ENCODE measurements at places on chromosomes 1 and 21. TPM values are rescaled to one million over a fixed set of nuclear protein-coding genes. Genes with fewer than 3 reads are reported as not detected.

DNA sequence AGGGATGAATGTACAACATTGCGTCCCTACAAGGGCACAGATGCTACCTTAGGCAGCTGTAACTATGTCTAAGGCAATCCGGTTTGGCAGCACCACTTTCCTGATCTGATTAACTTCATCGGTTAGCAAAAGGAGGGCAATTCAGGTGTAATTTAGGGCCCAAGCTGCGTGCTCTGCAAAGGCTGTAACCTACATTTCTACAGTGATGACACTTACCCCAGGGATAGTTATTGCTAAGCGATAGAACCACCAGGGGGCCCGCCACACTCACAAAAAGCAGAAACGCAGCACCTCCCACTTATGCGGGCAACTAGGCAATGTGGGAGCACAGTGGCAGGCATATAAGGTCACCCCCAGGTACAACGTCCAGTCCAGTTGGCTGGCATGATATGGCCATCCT is 113.5 kb downstream of the GDAP2 start:
- no peak for DNase-seq
- H3K4me3 ChIP-seq = no peak overlapping the region
- no peaks in the 10 kb centered on the region for H3K36me3 ChIP-seq
- no peaks in the 10 kb centered on the region for H3K27me3 ChIP-seq

- DNase-seq = no peak
- no peak overlapping the region for H3K4me3 ChIP-seq
- H3K27me3 ChIP-seq = no peaks in the 10 kb centered on the region
- no peaks in the 10 kb centered on the region for H3K36me3 ChIP-seq
- no peak overlapping the region for H3K27ac ChIP-seq
Measured at GRCh38 chr21:35460441-35460840, 411.3 kb upstream of the RUNX1 start.

- H3K4me1 ChIP-seq = no peaks in the 10 kb centered on the region
- no peak for DNase-seq
- H3K27me3 ChIP-seq = no peaks in the 10 kb centered on the region
- no peak overlapping the region for H3K4me3 ChIP-seq
- H3K36me3 ChIP-seq = no peaks in the 10 kb centered on the region
Measured at GRCh38 chr1:64392109-64392508, 77.8 kb upstream of the CACHD1 start.

GRCh38 chr1:231856426-231856825 is 229.8 kb downstream of the DISC1 start:
- no peak for DNase-seq
- no peaks in the 10 kb centered on the region for H3K27me3 ChIP-seq
- no peak overlapping the region for H3K4me3 ChIP-seq
- no peaks in the 10 kb centered on the region for H3K4me1 ChIP-seq

GRCh38 chr1:204359474-204360255 is at the start of gene PLEKHA6:
PLEKHA6 (minus strand) TSS chr1:204359929; CDS start chr1:204273727, 86,202 bp downstream.
- no peaks in the 10 kb centered on the region for H3K4me1 ChIP-seq
- no peak within 1 kb of the TSS for H3K4me3 ChIP-seq
- H3K27me3 ChIP-seq = no peaks in the 10 kb centered on the region
- DNase-seq = peak; percentile 17

DNA sequence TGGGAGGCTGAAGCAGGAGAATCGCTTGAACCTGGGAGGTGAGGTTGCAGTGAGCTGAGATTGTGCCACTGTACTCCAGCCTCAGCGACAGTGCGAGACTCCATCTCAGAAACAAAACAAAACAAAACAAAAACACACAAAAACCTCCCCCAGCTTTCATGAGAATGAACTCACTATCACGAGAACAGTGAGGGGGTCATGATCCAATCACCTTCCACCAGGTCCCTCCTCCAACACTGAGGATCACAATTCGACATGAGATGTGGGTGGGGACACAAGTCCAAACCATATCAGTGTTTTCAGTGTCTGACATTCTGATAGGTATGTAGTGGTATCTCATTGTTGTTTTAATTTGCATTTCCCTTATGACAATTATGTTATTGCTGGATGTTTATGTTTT is 31.5 kb upstream of the DYRK1A start:
- no peak for DNase-seq
- H3K4me3 ChIP-seq = no peak overlapping the region
- no peaks in the 10 kb centered on the region for H3K27me3 ChIP-seq
- H3K27ac ChIP-seq = no peak overlapping the region
- no peaks in the 10 kb centered on the region for H3K4me1 ChIP-seq

- H3K4me3 ChIP-seq = no peak overlapping the region
- H3K36me3 ChIP-seq = no peaks in the 10 kb centered on the region
- no peaks in the 10 kb centered on the region for H3K4me1 ChIP-seq
- H3K27ac ChIP-seq = no peak overlapping the region
- DNase-seq = no peak
Measured at GRCh38 chr1:248625971-248626370, 8.9 kb downstream of the OR2T11 start.

- H3K27me3 ChIP-seq = no peaks in the 10 kb centered on the region
- peak overlapping the region; percentile 68 for H3K4me3 ChIP-seq
- H3K27ac ChIP-seq = no peak overlapping the region
- H3K36me3 ChIP-seq = peaks cover 2% of the 10 kb centered on the region
Measured at GRCh38 chr1:117930173-117930447, 571 bp downstream of the WDR3 start.

- no peaks in the 10 kb centered on the region for H3K27me3 ChIP-seq
- no peaks in the 10 kb centered on the region for H3K36me3 ChIP-seq
- no peak overlapping the region for H3K4me3 ChIP-seq
- no peaks in the 10 kb centered on the region for H3K4me1 ChIP-seq
- DNase-seq = no peak
Measured at GRCh38 chr1:25645637-25646400, 29.2 kb downstream of the MAN1C1 start.

DNA sequence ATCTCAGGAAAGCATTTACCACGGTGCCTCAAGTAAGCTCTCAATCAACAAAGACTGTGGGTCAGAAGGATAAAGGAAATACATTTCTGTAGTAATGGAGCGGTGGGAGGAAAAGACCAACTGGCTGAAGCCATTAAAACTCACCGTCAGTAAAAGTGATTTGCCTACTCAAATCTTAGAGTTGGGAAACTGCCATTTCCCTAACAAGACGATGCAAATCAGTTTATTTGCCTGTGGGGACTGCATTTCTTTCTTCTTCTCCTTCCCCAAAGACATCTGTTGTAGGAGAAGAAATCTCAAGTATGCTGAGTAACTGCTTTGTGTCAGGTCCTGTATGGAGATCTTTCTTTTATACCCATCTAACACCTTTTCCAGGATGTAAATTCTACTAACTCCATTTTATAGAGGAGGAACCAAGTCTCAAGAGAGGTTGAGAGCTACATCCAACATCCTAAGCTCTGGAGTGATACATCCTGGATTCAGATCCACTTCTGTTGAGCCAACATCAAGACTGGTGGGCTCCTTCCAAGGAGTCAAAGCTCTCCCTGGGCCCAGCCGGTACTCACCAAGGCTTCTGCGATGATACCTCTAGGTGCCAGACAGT is 219.3 kb upstream of the FGGY start:
- H3K27ac ChIP-seq = no peak overlapping the region
- H3K4me1 ChIP-seq = no peaks in the 10 kb centered on the region
- no peaks in the 10 kb centered on the region for H3K36me3 ChIP-seq
- no peak overlapping the region for H3K4me3 ChIP-seq

DNA sequence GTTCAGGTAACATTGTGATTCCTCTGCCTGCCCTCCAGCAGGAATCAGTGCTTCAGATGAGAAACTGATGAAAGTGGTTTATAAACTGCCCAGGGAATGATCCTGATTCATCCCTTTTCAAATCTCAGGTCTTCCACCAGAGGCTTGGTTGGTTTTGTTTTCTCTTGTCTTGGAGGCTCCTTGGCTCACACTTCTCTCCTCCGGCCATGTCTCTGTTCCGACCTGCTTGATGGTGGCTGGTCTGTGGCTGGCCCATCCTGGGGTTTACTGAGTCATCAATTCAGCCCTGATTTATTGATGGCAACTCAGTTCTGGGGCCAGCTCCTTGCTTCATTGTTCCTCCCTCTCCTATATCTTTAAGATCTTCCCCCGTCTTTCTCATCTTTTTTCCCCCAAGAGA is 56.6 kb upstream of the SLC2A1 start:
- H3K27ac ChIP-seq = no peak overlapping the region
- H3K4me3 ChIP-seq = no peak overlapping the region
- H3K4me1 ChIP-seq = no peaks in the 10 kb centered on the region
- no peaks in the 10 kb centered on the region for H3K27me3 ChIP-seq

GRCh38 chr21:40640266-40640789 is 206.6 kb downstream of the DSCAM start:
- no peaks in the 10 kb centered on the region for H3K36me3 ChIP-seq
- no peaks in the 10 kb centered on the region for H3K4me1 ChIP-seq
- DNase-seq = no peak
- H3K27me3 ChIP-seq = no peaks in the 10 kb centered on the region
- no peak overlapping the region for H3K27ac ChIP-seq

DNA sequence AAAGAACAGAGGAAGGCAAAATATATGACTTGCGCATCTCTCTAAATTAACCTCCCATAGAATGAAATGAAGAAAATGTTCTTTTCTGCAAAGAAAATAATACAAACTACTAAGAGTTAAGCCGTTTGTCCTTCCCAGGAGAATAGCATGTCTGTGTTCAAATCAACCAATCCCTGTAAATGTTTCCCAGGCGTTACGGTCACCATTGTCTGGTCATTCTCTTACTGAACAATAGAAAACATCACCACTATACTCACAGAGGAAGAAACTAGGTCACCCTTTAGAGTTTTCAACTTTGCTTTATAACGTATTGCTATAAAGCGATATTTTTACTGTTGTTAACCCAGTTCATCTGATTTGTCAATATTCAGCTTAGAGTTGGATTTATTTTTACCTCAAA is 34.1 kb downstream of the COL11A1 start:
- H3K36me3 ChIP-seq = no peaks in the 10 kb centered on the region
- DNase-seq = no peak
- H3K4me1 ChIP-seq = no peaks in the 10 kb centered on the region
- no peaks in the 10 kb centered on the region for H3K27me3 ChIP-seq

DNA sequence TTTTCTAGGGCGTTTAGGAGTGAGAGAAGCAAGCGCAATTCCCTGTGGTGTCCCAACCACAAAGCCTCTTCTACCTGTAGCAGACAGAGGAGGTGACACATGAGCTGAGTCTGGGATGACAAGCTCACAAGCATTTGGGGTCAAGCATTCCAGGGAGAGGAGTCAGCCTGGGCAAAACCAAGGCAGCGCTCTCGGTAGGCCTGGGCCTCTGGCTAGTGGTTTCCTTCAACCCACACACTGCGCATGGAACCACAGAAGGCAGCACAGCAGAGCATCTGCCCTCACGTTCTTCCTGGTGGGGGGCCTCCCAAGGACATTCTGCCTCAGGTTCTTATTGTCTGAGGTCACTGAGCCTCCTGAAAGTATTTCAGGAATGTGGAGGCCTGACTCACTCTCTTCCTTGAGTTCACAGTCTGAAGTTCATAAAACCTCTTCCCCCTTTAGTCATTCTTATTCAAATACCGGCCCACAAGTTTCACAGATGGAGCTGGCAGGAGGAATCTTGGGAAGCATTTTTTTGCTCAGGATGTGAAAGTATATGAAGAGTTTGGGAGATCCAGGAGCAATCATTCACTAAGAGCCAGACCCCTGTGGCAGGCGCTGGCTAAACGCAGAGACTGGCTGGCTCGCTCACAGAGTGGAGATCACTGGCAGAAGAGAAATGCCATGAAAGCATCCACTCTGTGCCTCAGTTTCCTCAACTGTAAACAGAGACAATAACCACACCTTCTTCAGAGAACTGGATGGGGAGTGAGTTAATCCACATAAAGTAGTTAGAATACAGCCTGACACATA is 26.8 kb downstream of the CCN1 start:
- no peak overlapping the region for H3K27ac ChIP-seq
- no peaks in the 10 kb centered on the region for H3K27me3 ChIP-seq
- peaks cover 4% of the 10 kb centered on the region for H3K4me1 ChIP-seq
- H3K4me3 ChIP-seq = no peak overlapping the region

GRCh38 chr1:20376880-20377494 is 86.3 kb downstream of the VWA5B1 start:
- no peak overlapping the region for H3K4me3 ChIP-seq
- H3K27me3 ChIP-seq = no peaks in the 10 kb centered on the region

DNA sequence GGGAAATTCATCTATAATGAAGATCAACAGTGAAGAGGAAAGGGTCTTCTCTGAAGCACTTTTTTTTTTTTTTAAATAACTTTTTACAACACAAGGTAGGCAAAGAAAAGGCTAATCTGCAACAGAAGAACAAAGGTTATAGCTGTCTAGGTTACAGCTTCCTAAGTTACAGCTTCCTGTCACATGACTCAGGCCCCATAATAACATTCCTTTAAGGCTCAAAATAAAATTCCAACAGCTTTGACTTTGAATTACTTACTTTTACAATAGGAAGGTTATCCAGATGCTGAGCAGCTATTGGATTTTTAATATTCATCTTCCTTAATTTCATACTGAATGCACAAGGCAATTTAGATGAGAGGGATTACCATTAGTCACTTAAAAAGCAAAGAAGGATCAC is 40.4 kb upstream of the TMEM61 start:
- H3K4me3 ChIP-seq = no peak overlapping the region
- H3K4me1 ChIP-seq = no peaks in the 10 kb centered on the region
- no peak overlapping the region for H3K27ac ChIP-seq

DNA sequence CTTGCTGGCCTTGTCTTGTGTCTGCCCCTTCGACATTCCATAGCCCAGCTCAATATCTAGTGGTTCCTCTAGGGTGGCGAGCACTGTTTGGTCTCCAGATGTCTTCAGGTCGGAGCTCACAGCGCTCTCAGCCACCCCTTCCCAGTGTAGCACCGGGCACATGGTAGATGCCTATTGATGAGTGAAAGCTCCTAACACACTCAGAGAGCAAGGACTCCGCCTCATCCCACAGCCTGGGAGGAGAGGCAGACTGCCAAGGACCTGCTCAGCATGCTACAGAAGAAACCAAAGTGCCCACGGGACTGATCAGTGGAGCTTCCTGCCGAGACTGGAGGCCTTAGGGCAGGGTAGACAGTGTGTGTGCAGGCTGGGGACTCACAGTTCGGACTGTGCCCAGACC is 10.9 kb downstream of the PCSK9 start:
- H3K27ac ChIP-seq = no peak overlapping the region
- no peaks in the 10 kb centered on the region for H3K4me1 ChIP-seq
- no peaks in the 10 kb centered on the region for H3K36me3 ChIP-seq
- DNase-seq = peak; percentile 63

GRCh38 chr1:19203440-19203839 is 6.6 kb downstream of the UBR4 start:
- no peak for DNase-seq
- no peaks in the 10 kb centered on the region for H3K36me3 ChIP-seq
- no peak overlapping the region for H3K4me3 ChIP-seq
- peaks cover 3% of the 10 kb centered on the region for H3K4me1 ChIP-seq

The CIART gene
- 6.6 TPM for total RNA-seq

The LMOD1 gene
- total RNA-seq = 347 TPM

The UBXN11 gene
- 33.9 TPM for total RNA-seq

The ZNF593OS gene
- not detected for total RNA-seq

The LCE1E gene
- not detected for total RNA-seq

The RNU1-4 gene
- total RNA-seq = 7,231 TPM

The RBM11 gene
- 1.7 TPM for total RNA-seq

The PCP4L1 gene
- total RNA-seq = 0.69 TPM

Measured in aorta (tissue), 5 donors.